Stimulated activated CD4-positive, alpha-beta T cell treated with anti-CD3 and anti-CD28 coated beads, Interleukin-15, amount 100 ng/mL, for 1 hour (primary cell): ENCODE measurements at places on chromosomes 4 and X.
A peak's percentile ranks its signal among the peaks of the same experiment; 100 is the strongest.

- DNase-seq, result no peak
These were observed at the start of gene LDB2 for GRCh38 chr4:16897991-16898827. LDB2 (minus strand) TSS chr4:16898645.

GRCh38 chr4:48275247-48275646, 5.6 kb upstream of the TEC start:
- DNase-seq, result no peak

DNA sequence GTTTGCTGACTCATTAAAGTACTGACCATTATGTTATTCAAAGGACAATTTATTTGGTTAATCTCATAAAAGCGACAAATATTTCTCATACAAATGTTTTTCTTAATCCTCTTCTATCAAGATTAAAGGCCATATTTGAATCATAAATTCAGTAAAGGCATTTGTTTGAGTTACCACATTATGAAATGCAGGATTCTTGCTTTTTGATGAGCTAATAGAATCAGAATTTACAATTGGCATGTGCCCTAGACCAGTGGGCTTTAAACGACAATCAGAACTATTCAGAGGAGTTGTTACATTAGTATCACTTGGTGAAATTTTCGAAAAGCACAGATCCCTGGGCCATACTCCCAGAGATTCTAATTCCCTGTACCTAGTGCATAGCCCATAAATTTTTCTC, 55.3 kb downstream of the KLHL4 start:
- DNase-seq, result no peak

- no peak for DNase-seq
These were observed 76.2 kb upstream of the EOLA2 start for GRCh38 chrX:150014525-150014924.

GRCh38 chr4:854356-854755, 28.4 kb upstream of the CPLX1 start:
- DNase-seq, result no peak

DNA sequence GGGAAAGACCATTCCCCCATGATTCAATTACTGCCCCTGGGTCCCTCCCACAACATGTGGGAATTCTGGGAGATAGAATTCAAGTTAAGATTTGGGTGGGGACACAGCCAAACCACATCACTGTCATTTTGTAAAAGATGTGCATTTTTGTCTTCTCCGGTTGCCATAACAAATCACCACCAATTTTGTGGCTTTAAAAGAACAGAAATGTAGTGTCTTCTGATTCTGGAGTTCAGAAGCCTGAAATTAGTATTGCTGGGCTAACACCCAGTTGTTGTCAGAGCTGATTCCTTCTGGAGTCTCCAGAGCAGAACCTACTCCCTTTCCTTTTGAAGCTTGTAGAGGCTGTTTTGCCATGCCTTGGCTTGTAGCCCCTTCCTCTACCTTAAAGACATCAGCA, 54.1 kb upstream of the DHRSX start:
- no peak for DNase-seq

- DNase-seq, result no peak
These were observed 314.8 kb downstream of the PPP3CA start for GRCh38 chr4:101032541-101032940.

DNA sequence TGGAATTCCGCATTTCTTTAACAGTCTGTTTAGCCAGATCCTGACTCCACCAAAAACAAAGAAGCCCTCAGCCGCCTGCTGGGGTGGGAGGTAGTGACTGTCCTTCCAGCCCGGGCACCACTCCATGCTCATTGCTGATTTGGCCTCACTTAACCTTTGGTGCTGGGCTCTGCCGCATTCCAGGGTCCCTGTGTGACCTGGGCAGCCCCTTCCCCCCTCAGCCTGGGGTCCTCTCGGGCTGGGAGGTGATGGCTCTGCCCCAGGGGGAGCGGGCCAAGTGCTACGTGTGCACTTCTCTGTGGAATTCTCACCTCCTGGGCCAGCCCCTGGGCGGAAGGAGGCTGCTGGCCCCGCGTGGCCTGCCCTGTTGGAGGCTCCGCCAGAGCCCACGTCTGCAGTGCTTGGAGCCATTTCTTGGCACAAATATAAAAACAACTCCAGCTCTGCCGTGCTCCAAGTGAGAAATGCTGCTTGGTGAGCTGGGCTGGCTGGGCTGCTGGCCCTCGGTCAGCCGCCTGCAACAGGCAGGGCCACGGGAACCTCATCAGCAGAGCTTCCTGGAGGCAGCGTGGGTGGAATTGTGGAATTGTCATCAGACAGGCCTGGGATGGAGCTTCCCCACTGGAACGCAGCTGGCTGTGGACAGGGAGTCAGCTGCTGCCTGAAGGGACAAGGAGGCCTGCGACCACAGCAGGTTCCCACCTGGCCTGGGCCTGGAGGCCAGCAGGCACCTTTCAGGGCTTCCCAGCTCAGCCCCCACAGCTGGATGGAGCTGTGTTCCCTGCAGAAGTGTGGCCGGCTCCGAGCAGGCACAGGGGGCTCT, 66.0 kb downstream of the TRMT44 start:
- DNase-seq, result no peak

GRCh38 chr4:85496933-85497332, 22.0 kb downstream of the ARHGAP24 start:
- DNase-seq, result no peak

- no peak for DNase-seq
These were observed 204.1 kb downstream of the LDB2 start for GRCh38 chr4:16694173-16694883.

- no peak for DNase-seq
These were observed 16.0 kb downstream of the AMELX start for GRCh38 chrX:11309220-11309619.

GRCh38 chr4:154292589-154292988, 199.0 kb downstream of the DCHS2 start:
- no peak for DNase-seq

DNA sequence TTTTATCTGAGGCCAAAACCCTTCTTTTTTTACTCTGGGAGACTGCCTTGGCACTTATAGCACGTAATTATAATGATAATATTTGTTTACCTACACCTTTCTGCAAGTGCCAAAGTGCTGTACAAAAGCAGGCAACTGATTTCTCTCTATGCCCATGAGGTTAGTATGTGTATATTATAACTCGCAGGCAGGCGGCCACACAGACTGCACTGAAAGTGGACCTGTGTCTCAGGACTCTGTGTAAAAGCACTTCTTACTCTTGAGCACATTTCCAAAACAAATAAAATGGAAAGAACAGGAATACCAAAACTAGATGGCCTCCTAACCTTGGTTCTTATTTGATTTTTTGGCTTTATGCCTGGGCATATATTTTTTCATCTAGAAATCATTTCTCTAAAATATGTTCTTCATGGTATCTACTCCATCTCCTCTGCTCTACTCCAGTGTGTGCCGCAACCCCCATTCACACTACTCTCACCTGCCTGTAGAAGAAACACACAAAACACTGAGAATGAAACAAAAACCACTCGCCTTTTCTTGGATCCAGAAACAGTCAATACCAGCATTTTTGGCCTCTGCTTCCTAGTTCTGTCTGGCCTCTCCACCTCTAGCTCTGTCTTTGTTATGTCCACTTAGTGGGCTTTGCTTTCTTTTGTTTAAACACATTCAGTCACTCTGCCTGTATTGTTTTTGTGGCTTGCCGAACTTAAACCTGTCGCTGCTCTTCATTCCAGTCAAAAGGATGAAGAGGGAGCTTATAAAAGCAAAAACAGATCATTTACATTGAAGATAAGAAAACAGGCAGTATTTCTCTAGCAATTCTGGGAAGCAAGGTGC, 934.5 kb upstream of the TENM3 start:
- no peak for DNase-seq

DNA sequence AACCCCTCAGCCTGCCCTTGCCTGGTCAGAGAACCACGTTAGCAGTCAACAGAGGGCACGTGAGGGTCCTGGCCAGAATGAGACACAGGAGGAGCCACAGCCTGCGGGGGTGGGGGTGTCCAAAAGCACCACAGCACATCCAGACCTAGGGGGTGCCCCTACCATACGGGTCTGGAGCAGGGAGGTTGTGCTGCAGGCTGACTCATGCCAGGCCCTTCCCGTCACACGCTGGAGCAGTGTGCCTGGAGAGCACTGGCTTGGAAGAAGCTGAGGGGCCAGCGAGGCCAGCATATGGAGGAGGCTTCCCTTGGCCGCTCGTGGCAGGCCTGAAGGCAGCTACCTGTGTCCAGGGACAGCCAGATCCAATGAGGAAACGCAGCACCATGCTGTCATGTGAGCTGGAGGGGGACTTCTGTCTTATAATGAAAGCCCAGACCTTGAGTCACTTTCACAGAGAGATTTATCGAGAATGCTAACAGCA, 1.5 kb upstream of the IRAK1 start:
- DNase-seq, result no peak

DNA sequence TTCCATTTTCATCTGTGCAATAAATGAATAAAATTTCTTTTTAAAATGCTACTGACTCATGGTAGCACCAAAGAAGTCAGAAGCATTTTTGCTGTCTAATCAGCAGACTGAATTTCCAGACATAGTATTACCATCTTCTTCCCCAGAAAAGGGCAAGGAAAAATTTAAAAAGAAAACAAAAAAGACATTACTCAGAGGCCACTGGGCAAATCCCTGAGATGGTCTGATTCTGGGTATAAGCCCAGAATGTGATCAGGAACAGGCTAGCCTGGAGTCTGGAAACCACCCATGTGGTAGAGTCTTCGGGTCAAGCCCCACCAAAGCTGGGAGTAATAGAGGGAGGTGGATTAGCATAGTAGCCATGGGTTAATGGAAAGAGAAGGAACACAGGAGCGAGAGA, 342.8 kb downstream of the FBXW7 start:
- DNase-seq, result no peak

GRCh38 chrX:4550018-4550417, 836.6 kb upstream of the PRKX start:
- DNase-seq, result no peak

- DNase-seq, result peak; percentile 2
These were observed 528 bp downstream of the FMR1 start for GRCh38 chrX:147912093-147912801.
